ENCODE measurements at places on chromosomes 1 and 21.

- peak; percentile 84 for DNase-seq
Measured at GRCh38 chr1:58968360-58968952, 184.6 kb upstream of the JUN start.

- DNase-seq, result no peak
Measured at GRCh38 chr1:117527566-117528102, 78.2 kb upstream of the TENT5C start.

GRCh38 chr1:16900751-16901150 is 5.0 kb downstream of the RNU1-2 start:
- DNase-seq, result no peak

DNA sequence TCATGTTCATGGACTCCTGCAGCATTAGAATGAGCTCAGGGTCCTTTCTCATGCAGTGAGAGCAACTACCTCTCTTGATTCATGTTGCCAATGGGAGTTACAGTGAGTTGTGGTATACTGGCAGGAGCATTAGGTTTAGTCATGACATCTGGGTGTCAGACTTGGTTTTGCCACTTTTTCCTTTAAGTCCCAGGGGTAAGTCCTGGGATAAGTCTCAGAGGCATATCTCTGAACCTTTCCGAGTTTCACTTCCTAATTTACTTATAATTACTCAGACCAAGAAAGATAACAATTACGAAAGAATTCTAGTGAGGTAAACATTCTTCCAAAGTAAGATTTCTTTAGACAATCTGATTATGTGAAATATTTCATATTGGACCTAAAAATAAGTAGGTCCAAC is 606.0 kb downstream of the SMYD3 start:
- DNase-seq, result no peak

DNA sequence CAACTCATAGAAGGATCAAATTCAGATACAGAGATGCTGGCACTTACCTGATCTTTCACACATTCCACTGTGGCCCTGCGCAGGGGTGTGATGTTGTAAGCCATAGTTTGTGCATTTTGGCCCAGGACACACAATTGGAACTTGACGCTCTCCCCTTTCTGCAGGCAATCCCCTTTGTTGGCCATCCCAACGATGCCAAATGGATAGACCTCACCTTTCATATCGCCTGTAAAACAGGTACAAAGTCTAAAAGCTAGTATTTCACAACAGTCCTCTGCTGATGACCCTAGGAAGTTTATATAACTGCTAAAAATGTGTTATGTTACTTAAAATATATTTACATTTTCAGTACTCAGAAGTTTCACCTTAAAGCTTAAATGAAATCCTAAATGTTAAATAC is 3.9 kb upstream of the NRAS start:
- no peak for DNase-seq

DNA sequence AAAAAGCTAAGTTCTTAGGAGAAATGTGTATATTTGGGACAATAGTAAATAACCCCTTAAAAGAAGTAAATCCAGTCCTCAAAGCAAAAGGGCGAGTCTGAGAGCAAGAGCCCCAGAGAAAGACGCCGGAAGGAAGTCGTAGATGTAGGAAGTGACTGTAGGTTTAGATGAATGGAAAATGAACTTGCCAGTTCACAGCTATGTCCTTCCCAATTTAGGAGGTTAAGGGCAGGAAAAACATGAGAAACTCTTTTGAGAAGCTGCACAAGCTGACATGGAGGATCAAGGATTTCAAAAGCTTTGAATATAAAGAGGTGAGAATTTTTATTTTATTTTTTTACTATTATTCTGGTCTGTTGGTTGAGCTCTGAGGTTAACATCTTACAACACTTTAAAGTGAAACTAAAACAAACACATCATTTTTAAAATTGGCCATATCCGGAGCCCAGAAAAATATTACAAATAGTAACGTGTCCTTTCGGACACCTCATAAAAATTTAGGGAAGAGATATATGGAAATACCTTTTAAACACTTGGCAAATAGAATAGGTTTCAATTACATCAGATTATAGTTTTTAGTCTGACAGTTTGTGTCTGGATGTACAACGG is 1178.6 kb downstream of the MRPL39 start:
- DNase-seq, result no peak

DNA sequence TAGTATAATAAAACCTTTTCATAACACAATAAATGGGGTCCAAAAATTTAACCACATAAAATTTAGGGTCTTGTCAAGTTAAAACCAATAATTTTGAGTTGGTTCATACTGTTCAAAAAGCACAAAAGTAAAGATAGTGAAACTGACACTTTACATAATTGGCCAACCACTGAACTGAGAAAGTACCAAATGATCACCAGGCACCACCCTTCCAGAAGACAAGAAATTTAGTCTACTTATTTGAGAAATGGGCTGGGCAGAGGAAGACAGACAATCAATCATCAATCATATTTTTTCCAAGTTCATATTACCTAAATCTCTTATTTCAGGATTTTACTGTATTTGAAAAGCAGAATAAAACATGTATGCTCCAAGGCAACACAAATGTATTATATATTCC is 6.5 kb upstream of the GOLPH3L start:
- DNase-seq, result no peak

GRCh38 chr1:221782477-221782876 is 40.6 kb upstream of the DUSP10 start:
- DNase-seq, result no peak

DNA sequence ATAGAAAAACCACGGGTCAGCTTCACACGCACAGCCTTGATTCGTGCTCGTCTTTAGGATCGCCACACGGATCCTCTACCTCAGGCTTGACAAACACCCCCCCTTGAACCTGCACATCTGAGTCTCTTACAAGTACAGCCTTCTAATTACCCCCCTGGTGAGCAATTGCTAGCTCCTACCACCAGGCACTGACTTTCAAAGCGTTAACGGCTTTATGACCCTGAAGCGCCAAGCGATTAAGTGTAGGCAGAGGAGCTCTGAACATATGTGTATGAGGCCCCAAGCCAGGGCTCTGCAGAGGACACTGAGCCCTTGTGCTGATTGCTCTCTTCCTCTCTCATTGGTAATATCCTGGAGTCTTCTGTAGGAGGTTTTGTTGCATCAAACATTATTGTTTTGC is 55.7 kb upstream of the EPHA8 start:
- no peak for DNase-seq

DNA sequence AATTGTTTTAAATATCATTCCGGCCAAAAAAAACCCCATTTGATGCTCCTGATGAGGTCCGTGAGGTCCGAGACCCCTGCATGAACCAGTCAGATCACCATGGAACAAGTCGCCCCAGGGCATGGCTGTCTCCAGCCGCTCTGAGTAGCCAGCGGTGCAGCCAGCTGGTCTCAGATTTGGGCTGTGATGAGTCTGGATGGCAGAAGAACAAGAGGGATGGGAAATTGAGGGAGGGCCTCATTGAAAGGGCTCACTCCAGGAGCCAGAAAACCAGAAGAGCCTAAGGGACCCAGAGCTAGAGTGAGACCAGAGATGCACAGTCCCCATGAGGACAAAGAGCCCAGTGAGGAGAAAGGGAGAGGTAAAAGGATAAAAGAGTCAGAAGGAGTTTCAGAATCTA is 174.0 kb downstream of the TOMM20 start:
- DNase-seq, result no peak

GRCh38 chr1:205062895-205063294 is 19.9 kb downstream of the CNTN2 start:
- no peak for DNase-seq

- DNase-seq, result no peak
Measured at GRCh38 chr1:117026361-117026760, 24.8 kb downstream of the CD101 start.

DNA sequence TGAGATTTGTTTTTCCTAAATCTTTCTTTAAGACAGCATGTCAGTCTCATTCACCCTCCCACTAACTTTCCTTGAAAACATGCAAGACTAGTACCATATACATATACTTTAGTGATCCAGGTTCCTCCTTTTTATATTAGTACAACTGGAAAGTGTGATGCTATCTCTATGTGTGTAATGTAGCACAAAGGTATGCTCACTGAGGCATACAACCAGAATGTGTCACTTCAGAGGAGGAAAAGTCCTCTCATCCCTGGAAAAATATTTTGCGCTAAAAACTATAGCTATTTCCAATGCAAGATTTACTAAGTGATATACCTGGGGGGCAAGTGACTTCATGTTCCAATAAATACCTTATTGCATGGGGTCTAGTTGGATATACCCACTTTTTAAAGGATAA is 45.9 kb downstream of the BARHL2 start:
- DNase-seq, result no peak

- no peak for DNase-seq
Measured at GRCh38 chr1:178593515-178593914, 80.6 kb downstream of the TEX35 start.

DNA sequence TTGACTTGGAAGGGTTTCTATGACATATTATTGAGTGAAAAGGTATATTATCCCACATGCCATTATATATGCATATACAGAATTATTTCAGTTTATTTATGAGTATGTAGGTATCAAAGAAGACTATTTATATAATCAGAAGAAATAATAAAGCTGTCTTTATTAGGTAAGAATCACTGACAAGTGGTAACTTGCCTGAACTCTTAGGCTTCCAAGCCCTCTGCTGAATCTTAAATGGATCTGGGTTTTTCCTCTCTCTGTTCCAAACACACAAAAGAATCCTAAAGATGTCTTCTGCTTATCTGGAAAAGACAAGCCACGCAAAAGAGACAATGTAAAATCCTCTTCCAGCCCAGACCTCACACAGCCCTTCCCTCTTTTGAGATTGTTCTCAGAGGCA is 14.9 kb upstream of the SEC16B start:
- DNase-seq, result no peak

- no peak for DNase-seq
Measured at GRCh38 chr1:59750328-59751003, 64.3 kb upstream of the HOOK1 start.

DNA sequence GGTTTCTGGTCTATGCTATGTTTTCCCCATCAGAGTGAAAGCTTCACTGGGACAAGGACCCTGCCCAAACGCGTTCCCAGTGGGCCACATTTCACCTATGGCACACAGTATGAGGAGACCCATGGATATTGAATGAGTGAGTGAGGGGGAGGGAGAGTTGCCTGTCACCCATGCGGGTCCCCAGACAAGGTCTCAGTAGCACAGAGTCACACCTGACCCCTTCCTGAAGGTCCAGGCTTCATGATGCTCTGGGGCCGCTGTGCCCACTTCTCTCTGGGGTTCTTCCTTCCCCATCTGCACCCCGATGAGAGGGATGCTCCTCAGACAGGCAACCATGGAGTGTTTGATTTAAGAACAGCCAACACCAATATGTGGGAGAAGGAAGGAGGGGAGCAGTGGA is 72.3 kb upstream of the CSF3R start:
- no peak for DNase-seq

DNA sequence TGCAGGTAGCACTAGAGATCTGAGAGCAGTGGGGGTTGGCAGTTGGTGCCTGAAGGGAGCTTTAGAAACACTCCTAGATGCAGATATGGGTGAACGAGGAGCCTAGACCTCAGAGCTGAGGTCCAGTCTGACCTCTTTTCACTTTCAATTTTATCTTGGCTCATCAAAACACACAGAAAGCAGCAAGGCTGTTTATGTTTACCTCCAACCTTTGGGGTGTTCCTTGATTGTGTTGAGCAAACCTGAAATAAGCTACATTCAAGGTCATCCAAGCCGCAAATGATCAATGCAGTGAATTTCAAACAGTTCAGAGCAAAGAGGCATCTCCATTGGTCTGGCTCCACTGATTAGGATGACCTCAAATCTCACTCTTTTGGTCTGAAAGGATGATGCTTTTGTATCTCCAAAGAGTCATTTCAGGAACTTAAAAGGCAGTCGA is 1.3 kb downstream of the LY9 start:
- DNase-seq, result no peak

- DNase-seq, result no peak
Measured at GRCh38 chr1:174954073-174954460, 45.7 kb upstream of the CACYBP start.

- no peak for DNase-seq
Measured at GRCh38 chr1:232538224-232538942, 91.5 kb downstream of the SIPA1L2 start.

DNA sequence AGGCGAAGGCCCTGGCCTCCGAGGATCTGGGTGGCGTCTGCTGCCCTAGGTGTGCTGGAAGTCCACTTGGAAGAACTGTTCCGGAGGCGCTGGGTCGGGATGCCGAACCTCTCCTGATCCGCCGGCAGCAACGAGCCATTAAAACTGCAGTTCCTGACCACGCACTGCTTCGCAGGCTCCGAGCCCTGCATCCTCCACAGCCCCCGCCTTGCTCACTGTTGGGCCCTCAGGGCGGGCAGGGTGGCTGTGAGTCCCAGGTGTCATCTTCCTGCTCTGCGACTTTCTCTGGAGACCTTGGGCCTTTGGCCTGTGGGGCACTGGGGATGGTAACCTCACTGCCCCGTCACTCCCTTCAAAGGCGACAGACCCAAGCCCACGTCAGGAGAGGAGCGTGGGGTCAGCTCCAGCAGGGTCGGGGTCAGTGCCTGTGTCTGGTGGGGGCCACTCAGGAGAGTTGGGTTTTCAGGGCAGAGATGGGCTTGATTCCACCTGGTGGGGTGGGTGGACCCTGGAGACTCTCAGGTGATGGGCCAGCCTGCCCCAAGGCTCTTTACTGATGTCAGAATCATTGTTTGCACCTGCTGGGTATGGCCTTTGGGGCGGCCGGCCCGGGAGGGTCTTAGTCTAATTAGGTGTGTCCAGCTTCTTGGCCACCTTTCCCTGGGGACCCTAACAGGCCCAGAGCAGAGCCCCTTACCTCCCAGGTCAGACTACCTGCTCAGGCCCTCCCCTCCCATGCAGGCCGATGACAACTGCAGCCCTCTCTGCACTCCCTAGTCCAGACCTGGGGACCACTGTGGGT is 3.1 kb downstream of the PRXL2B start:
- no peak for DNase-seq

DNA sequence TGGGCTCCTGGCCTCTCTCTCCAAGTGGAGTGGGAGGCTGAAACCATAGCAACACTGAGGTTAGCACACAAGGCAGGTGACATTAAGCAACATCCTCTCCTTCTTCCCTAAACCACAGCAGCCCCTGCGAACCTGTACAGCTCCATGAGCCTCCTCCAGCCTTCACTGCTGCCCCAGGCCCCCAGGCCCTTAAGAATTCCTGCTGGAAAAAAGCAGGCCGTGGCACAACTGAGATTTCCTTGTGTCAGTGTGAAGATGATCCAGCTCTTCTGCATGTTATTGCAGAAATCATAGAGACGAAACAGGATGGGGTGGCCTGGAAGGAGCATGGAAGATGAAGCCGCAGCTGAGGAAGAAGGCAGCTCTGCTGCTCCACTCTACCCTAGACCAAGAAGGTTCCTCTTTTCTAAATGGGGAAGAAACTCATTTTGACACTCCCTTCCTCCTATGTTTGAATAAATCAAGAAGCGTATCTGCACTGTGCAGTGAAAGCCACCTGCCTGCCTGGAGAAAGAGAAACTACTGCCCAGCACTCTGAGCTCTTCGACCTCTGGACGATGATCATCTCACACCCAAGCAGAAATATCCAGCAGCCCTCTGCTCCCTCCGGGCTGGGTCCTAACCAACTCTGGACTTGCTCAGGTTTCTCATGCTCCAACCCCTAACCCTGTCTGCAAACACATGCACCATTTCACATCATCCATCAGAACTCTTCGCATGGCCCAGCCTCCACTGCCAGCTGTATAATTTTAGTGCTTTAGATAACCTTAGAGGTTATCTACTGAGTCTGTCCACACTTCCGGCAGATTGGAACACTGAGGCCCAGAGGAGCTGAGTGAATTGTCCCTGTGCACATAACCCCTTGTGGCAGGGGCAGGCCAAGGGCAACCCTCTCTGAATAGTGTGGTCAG is 20.7 kb downstream of the SH3BP5L start:
- DNase-seq, result no peak

GRCh38 chr21:28492127-28492526 is 500.6 kb downstream of the LTN1 start:
- DNase-seq, result no peak

Data from NCI-H446 (cell line).